NCI-H510A (cell line): ENCODE measurements at places on chromosomes 4 and X.

GRCh38 chr4:177320721-177321120 lies 11.0 kb downstream of the NEIL3 start:
- no peak for DNase-seq

DNA sequence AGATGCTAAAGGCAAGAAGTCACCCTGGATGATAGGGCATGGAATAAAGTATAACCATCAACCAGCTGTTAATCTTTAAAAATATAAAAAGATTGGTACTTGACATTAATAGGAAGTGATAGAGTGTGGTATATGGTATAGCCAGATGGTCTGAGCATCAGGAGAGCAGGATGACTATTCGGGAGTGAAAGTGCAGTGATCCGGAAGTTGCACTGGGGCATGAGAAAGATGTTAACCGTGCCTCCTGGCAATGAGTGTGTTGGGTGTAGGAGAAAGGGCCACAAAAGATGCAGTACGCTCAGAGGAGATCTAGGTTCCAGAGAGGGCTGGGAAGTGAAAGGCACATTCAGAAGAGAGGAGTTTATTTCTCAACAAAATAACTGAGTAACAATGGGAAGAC lies 65.0 kb downstream of the TSPAN7 start:
- no peak for DNase-seq

GRCh38 chr4:140256941-140257340 lies 103.0 kb upstream of the MAML3 start:
- DNase-seq: no peak

- no peak for DNase-seq
Measured at GRCh38 chr4:23959396-23960148, 69.7 kb upstream of the PPARGC1A start.

GRCh38 chr4:93394545-93395081 lies 433.9 kb upstream of the ATOH1 start:
- DNase-seq: no peak

- DNase-seq: no peak
Measured at GRCh38 chr4:109183931-109184490, 118.4 kb downstream of the COL25A1 start.

- peak; percentile 38 for DNase-seq
Measured at GRCh38 chrX:17549107-17549651, 174.2 kb downstream of the NHS start.

DNA sequence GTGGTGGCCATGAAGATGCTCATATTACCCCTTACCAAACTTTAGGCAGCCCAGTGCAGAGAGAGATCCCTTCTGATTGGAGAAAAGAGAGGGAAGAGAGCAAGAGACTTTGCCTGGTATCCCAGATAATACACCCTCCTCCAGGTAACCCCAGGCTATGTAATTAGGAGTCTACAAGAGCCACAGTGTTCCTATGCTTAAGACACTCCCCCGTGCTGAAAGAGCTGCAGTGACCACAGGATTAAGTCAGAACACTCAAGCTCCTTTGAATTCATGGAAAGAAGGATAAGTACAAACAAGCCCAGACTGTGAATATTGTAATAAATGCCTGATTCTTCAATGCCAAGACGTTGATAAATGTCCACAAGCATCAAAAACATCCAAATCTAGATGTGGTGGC lies 41.4 kb downstream of the PABPC4L start:
- DNase-seq: no peak

- DNase-seq: peak; percentile 7
Measured at GRCh38 chr4:114012749-114013148, 33.3 kb upstream of the ARSJ start.

DNA sequence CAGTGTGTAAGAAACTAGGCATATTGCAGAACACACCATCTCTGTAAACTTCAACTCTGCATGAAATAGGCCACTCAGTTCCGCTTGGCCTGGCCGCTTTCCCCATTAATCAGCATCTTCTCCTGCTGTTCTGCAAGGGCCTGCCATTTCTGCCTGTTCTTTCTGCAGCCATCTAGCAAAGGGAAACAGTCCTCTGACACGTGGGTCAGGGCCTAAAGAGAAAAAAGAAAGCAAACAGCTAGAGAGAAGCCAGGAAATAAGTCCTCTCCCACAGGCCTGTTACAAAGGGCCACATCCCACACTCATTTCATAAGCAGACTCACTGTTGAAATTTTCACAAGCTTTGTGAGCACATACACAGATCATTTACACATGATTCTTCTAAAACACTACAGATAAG lies 130.1 kb downstream of the PDE5A start:
- peak; percentile 61 for DNase-seq

DNA sequence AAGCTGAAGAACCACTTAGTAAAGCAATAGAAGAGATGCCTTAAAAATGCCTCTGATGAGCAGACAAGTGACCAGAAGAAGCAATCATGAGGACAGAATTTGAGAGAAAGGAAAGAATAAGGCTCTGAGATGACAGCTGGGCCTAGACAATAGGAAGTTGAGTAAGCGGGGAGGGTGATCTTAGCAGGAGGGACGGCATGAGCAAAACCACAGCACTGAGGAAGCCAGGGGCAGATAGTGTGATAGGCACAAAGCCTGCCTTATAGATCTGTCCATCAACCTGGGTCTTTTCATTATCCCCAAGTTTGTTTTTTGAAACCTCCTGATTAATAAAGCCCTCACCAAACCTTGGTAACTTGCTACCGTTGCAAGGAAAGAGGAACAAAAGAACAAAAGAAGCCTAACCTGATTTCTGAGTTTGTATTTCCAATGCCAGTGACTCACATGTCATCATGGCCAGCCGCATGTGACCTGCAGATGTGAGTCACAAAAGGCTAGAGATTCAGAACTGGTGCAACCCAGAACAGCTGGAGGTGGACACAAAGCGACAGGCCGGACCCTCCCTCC lies 55.7 kb upstream of the PPARGC1A start:
- no peak for DNase-seq

DNA sequence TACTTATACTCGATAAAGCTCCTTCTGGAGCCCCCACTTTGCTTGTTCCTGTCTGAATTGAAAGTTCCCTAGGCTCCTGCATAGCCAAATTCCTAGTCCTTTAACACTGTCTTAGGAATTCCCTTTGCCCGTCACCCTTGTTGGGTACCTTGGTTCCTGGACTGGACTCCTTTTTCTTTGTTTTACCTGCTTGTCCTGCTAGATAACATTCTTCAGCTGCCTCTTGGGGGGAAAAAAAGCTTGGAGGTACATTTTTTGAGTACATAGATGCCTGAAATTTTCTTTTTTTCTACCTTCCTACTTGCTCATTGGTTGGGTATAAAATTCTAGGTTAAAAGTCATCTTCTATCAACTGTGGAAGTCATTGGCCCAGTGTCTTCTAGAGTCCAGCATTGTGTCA lies 154.8 kb upstream of the RAPGEF2 start:
- DNase-seq: no peak

GRCh38 chrX:39907964-39908661 lies 189.6 kb downstream of the BCOR start:
- DNase-seq: no peak

- no peak for DNase-seq
Measured at GRCh38 chr4:56859841-56860240, 38.3 kb upstream of the SPINK2 start.

DNA sequence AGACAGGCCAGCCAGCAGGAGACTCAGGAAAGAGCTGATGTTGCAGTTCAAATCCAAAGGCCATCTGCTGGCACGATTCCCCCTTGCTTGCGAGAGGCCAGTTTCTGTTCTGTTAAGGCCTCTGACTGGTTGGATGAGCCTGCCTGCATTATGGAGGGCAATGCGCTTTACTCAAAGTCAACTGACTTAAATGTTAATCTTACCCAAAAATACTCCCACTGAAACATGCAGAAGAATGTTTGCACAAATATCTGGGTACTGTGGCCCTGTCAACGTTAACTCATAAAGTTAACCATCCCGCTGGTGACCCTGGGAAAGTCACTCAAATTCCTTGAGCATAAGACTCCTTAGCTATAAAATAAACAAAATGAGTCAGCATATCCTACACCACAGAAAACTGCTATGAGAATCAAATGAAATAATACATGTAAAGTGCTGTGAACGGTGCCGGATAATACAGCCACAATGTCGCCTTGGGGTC lies 326.4 kb downstream of the EVC2 start:
- no peak for DNase-seq

GRCh38 chr4:179755322-179755721 lies 2313.1 kb upstream of the AGA start:
- no peak for DNase-seq
